ENCODE measurements at places on chromosomes 7 and 10.

- no peak for DNase-seq
Observed at GRCh38 chr10:128013626-128014025, 106.7 kb downstream of the PTPRE start.

GRCh38 chr7:81333004-81333403 is 414.2 kb upstream of the SEMA3C start:
- no peak for DNase-seq

- DNase-seq = no peak
Observed at GRCh38 chr10:8407501-8408021, 353.1 kb downstream of the GATA3 start.

- DNase-seq = no peak
Observed at GRCh38 chr7:139772873-139773272, 4.9 kb downstream of the HIPK2 start.

DNA sequence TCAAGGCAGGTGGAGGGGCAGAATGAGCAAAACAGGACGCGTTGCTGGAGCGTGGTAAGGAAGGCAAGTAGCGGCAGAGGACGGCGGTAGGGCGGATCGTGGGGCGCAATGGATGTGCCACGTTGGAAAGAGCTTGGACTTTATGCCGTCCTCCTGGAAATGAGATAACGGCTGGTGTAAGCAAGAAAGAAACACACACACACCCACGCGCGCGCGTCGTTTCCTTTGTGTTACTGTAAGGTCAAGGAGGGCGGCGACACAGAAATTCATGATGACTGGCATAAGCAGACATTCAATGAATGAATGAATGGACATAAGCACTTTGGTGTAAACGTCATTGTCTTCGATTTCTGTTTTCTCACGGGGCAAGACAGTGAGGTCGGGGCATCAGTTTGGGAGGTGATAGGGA is 683 bp upstream of the ENTPD7 start:
- DNase-seq = no peak

DNA sequence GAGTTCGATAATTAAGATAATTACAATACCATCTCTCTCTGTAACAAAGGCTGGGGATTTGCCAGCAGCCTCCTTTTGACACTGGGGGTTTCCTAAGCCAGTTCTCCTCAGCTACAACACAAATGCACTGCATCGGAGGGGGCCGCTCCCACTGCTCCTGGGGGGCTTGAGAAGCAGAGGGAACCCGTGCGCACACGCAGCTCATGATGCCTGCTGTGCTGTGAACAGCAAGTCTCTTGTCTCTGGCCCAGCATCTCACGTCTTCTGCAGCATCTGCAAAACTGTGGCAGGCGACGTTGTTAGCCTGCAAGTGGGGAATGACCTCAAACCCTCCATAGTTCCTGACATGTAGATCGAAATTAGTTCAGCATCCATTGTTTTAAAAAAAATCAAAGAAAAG is 5.5 kb downstream of the VIPR2 start:
- DNase-seq = no peak

- DNase-seq = no peak
Observed at GRCh38 chr7:74216361-74216761, 6.6 kb downstream of the LAT2 start.

GRCh38 chr10:120748519-120748918 is 102.6 kb upstream of the WDR11 start:
- no peak for DNase-seq

DNA sequence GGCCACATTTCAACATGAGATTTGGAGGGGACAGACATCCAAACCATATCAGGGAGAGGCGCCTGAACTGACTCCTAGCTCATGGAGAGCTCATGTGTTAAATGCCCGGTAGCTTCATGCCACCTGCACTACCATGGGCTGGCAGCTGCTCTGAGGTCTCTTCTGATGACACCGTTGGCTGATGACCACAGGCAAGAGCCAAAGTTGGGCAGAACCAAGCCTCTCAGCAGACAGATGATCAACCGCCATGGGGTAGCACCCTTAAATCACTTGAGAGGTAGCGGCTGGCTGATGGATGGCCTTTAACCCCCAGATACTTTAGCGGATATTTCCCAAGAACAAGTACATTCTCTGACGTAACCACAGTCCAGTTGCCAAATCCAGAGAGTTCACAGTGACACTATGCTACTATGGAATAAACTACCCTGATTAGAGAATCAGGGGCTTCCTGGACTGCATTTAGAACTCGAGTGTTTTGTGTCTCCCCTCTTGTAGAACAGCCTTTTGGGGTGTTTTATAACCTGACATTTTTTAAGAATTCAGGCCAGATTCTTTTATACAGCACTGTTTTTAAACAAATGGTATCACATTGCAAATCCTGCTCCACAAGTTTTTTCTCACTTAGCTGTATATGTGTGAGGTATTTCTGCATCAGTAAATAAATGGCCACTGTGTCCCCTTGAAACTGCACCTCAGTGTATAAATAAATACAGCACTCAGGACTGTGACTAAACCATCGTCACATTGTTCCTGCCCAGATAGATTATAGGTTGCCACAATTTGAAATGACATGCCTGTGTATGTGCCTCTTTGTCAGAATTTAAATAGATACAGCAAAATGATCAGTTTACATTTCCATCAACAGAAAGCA is 30.8 kb upstream of the DRGX start:
- DNase-seq = no peak

GRCh38 chr7:21500117-21500832 is 42.6 kb upstream of the DNAH11 start:
- no peak for DNase-seq

Data from eye (tissue), 1 donor.